Foreskin keratinocyte (primary cell): ENCODE measurements at places on chromosomes 7 and 10. TPM values are rescaled to one million over a fixed set of nuclear protein-coding genes. Genes with fewer than 3 reads are reported as not detected.

The VPS50 gene
- 12.9 and 14.7 TPM in 2 replicates for total RNA-seq

The ASZ1 gene
- not detected in 2 replicates for total RNA-seq

The MYL10 gene
- not detected in 2 replicates for total RNA-seq

The FAM131B gene
- 0.18 and 0.20 TPM in 2 replicates for total RNA-seq

The TMEM225B gene
- total RNA-seq: 0.25 TPM in 1 of 2 replicates, not detected in the other

The PNLIP gene
- total RNA-seq: not detected in 2 replicates

The LBX1 gene
- total RNA-seq: not detected in 2 replicates

The GNAI1 gene
- 48.4 and 53.9 TPM in 2 replicates for total RNA-seq

The VWDE gene
- total RNA-seq: 1.0 and 2.9 TPM in 2 replicates

The PNLIPRP1 gene
- total RNA-seq: not detected in 2 replicates

The AQP1 gene
- not detected in 2 replicates for total RNA-seq

The ZNF365 gene
- total RNA-seq: 6.0 and 8.1 TPM in 2 replicates

The EVX1 gene
- total RNA-seq: not detected in 2 replicates

The SPAM1 gene
- not detected in 2 replicates for total RNA-seq

The RBP4 gene
- not detected in 2 replicates for total RNA-seq

The NUTM2E gene
- 0.20 and 0.28 TPM in 2 replicates for total RNA-seq

The ANKRD30A gene
- not detected in 2 replicates for total RNA-seq

The GIMAP8 gene
- 0.07 TPM in 1 of 2 replicates, not detected in the other for total RNA-seq

The GBF1 gene
- 39.9 and 44.2 TPM in 2 replicates for total RNA-seq

The SHOC2 gene
- total RNA-seq: 29.0 and 30.5 TPM in 2 replicates

The SCART1 gene
- 0.32 and 0.58 TPM in 2 replicates for total RNA-seq

The SLC12A9 gene
- 18.2 and 18.3 TPM in 2 replicates for total RNA-seq

The OTUD1 gene
- 5.5 and 7.6 TPM in 2 replicates for total RNA-seq

The TTYH3 gene
- total RNA-seq: 28.6 and 33.6 TPM in 2 replicates

The TRIM73 gene
- 0.37 and 0.39 TPM in 2 replicates for total RNA-seq

The CRHR2 gene
- not detected in 2 replicates for total RNA-seq

The GPRIN2 gene
- 0.58 and 0.78 TPM in 2 replicates for total RNA-seq

The PODXL gene
- total RNA-seq: 0.53 and 2.3 TPM in 2 replicates

The NME8 gene
- total RNA-seq: not detected in 2 replicates

The PGAM1 gene
- total RNA-seq: 520 and 546 TPM in 2 replicates

The TECPR1 gene
- 6.0 and 8.1 TPM in 2 replicates for total RNA-seq

The ATOH7 gene
- 0.07 TPM in 1 of 2 replicates, not detected in the other for total RNA-seq

The HYAL4 gene
- 0.17 TPM in 1 of 2 replicates, not detected in the other for total RNA-seq

The SEMA3E gene
- total RNA-seq: 0.42 and 0.44 TPM in 2 replicates

The ABCC2 gene
- 0.82 and 0.92 TPM in 2 replicates for total RNA-seq

The EIF4EBP2 gene
- total RNA-seq: 23.4 and 27.5 TPM in 2 replicates

The MNX1 gene
- total RNA-seq: 0.11 TPM in 1 of 2 replicates, not detected in the other

The FAM241B gene
- total RNA-seq: 2.5 and 5.4 TPM in 2 replicates

The DYNC1I1 gene
- 0.10 and 0.21 TPM in 2 replicates for total RNA-seq

The PAX4 gene
- total RNA-seq: not detected in 2 replicates

The MOGAT3 gene
- not detected in 2 replicates for total RNA-seq

The MORN4 gene
- 7.4 and 9.7 TPM in 2 replicates for total RNA-seq

The MYH16 gene
- 1.3 and 2.6 TPM in 2 replicates for total RNA-seq

The CRYGN gene
- not detected in 2 replicates for total RNA-seq
